ENCODE measurements at places on chromosomes 3 and 15.

DNA sequence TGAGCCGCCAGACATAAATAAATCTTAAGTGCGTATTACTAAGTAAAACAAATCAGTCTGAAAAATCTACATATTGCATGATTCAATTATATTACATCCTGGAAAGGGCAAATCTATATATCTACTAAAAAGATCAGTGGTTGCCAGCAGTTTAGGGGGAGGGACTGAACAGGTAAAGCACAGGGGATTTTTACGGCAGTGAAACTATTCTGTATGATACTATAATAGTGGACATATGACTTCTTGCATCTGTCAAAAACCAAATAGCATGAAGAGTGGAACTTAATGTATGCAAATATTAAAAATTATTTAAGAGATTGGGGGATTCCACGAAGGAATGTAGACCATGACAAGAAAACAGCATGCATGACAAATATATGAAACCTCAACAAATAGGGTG, 111.6 kb downstream of the MYO9A start:
- no peak for DNase-seq

DNA sequence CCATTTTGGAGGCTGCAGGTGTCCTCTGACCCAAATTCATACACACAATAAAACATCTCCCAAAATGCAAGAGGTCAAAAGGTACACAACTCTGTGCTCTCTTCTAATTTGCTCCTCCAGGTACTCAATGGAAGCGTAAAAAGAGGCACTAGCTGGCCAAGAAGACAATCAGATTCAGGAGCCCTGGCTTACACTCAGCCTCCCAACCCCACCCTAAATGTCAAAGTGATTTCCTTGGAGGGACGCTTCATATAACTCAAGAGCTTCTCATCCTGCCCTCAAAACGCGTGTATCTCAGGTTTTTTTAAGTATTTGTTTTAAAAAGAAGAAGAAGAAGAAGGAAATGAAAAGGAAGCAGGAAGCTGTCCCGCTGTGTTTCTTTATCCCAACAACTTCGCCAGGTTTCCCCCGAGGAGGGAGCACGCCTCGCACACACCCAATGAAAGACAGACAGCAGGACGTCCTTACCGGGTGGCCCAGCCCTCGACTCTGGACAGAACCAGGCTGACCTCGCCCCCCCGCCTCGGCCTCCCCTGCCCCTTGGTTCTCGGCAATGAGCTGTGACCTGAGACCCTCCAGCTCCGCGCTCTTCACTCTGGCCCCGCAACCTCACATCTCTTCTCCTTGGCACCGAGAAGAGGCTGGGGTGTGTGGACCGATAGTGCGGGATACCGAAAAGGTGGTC, 620.7 kb upstream of the ZNF385D start:
- no peak for DNase-seq

DNA sequence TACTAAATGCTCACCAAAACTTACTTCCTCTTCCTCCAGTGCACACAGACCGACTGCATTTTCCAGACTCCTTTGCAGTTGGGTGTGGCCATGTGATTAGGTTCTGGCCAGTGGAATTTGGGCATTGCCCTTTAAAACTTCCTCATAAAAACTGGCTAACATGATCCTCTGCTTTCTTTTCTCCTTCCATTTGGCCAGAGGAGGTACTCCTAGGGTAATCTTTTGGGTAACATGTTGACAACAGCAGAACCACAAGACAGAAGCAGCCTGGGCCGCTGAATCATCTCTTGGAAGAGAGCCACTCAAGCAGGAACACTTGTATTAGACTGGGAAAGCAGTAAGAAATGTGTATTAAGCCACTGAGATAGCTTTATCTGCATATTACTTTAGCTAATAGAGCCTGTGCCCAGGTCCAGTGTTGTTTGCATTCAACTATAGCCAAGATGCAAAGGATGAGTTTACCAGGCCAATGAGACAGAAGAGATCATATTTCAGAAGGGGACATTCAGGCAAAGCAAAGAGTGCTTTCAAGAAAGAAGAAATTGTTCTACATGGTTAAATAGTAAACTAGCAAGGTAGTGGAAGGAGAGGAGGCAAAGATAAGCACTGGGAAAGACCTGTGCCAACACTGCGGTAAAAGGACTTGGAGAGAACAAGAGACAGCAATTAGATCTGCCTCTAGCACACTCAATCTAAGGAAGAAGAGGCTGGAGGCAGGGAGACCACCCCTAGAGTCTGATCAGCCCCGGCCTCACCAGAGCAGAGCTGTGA, 79.8 kb downstream of the PLCH1 start:
- no peak for DNase-seq

DNA sequence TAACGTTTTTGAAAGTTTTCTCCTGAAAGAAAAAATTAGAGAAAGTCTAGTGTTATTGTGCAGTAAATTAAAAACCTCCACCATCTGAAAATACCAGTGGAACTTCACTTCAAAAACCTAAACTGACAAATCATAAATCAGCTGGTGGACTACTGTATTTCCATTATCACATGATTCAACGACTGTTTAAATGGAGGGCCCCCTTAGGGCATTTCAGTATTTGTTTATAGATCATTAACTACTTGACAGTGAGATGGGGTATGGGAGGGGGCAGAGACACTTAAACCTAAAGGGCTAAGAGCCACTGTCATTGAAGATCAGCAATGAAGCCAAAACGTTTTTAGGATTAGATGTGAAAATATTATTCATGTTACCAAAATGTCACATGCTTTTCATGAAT, 8.8 kb upstream of the C15orf61 start:
- DNase-seq, result no peak

DNA sequence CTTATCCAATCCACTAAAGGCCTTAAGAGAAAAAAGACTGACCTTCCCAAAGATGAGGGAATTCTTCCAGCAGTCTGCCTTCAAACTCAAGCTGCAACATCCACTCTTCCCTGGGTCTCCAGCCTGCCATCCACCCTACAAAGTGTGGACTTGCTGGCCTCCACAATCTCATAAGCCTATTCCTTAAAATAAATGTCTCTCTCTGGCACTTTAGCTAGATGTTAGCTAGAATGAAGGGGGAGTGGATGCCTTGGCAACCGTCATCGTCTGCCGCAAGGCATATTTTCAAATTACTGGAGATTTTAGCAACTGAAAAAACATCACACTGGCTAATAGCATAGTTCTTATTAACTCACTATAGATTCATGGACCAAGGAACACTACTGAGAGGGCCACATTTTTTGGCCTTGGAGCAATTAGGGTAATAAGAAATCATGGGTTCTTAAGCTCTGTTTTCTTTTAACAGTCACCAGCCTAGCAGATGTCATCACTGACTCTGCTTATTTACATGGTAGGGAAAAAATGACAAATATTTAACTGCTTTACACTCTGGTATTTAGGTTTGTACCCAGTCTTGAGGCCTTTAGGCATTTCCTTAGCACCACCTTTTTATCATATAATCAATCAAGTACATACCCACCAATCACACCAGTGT, 245.3 kb downstream of the MYRIP start:
- DNase-seq, result no peak

DNA sequence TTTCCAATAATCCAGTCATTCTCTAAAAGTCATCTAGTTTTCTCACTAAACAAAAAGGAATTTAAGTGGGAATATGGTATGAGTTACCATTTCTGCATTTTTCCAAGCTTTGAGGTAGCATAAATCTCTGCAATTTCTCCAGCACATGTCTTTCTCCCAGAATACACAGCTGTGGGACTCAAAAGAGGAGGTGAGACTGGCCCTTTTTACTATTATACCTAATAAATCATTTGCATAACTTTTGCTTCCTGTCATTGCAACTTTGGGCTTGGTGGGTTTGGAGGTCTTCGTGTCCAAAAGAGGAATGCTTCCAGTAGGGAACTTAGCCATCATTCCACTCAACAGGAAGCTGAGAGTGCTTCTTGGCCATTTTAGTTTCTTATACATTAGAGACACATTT, 94.8 kb downstream of the FMN1 start:
- DNase-seq, result no peak

- no peak for DNase-seq
Observed at GRCh38 chr3:35524856-35525255, 114.5 kb upstream of the ARPP21 start.

DNA sequence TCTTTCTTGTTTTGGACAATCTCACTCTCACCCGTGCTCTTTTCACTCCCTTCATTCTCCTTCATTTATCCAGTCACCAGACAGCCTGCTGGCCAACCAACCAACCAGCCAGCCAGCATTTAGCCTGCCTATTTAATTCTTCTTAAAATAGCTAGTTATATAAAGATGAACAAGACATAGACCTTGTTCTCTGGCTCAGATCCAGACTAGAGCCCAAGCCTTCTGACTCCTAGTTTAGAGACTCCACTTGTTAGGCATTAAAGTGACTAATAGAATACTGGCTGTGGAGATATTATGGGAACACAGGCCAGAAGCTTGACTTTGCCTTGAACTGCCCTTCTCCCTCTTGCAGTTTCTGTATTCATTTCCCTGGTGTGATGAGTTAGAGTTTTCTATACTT, 215.3 kb upstream of the THRB start:
- no peak for DNase-seq

DNA sequence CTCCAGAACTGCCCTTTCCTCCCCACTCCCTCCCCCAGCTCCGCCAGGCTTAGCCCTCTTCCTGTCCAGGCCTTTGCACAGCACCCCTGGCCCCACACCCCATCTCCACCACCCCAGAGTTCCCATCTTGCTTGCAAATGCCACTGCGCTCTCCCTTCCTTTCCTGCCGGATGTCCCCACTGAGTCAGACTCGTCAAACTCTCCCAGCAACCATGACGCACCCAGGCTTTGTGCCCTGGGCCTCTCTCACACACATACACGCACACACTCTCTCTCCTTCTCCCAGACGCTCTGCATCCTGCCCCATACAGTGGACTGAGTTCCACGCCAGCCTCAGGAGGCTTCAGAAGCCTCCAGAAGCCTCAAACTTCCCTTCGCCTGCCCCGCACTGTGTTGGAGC, 2.8 kb upstream of the CCDC9B start:
- DNase-seq, result no peak

DNA sequence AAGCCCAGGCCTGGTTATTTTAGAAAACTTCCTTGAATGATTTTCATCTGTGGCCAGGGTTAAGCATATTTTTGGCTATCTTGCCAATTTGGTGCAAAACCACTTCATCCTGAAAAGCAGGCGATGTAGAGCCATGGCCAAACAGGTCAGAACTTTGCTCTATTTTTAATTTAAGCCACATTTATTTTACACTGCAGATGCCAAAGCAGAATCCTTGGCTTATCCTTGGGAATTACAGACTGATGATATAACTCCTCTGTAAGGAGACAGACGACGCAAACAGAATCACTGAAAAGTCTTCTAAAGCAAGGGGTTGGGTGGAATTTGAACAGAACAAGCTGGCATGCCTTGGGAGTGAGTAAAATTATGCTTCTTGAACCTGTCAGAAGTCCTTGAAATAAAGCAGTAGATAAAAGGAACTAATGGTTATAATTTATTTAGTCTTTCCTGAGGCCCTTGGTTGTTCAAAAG, 121.9 kb downstream of the CHST2 start:
- no peak for DNase-seq

DNA sequence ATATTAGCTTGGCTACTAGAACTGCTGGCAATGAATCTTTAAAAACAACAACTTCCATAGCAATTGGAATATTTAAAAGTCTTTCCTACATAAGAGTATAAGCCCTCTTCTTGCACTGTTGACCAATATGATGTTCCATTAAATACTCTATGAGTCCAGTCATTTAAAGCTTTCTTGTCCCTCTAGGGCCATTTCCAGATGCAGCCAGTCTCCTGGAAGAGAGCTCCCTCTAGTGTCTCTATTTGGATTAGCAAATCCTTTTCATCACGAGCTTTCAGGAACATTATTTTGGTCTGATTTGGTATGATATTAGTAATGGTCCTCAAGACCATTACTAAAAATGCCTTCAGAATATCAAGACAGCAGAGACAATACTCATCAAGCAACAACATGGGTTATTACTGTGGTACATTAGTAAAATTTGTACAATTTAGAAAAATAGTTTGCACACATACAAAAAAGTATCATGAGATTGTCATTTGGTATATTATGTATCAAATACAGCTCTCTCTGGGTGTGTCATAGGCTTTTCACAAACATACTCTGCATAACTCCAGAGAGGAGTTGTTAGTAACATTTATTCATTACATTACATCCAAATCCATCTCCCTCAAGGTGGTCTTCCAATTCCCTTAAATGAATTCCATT, 101.3 kb downstream of the DPH6 start:
- DNase-seq, result no peak

All from activated CD4-positive, CD25-positive, alpha-beta regulatory T cell (primary cell).